Hindlimb muscle (tissue), 1 donor: ENCODE measurements at places on chromosomes 3 and 15. TPM values are rescaled to one million over a fixed set of nuclear protein-coding genes. Genes with fewer than 3 reads are reported as not detected.

OCA2 gene
- polyA plus RNA-seq: 4.5 TPM

GABRB3 gene
- 2.3 TPM for polyA plus RNA-seq

SLC22A14 gene
- polyA plus RNA-seq: 0.23 TPM

RFX7 gene
- 13.7 TPM for polyA plus RNA-seq

ST3GAL6 gene
- polyA plus RNA-seq: 5.7 TPM

WDR93 gene
- polyA plus RNA-seq: 0.14 TPM

GOLGA6B gene
- polyA plus RNA-seq: not detected

DUOXA1 gene
- polyA plus RNA-seq: 0.28 TPM

GRCh38 chr3:188152660-188153436, 1.1 kb upstream of the LPP start:
- DNase-seq: peak; percentile 52

DNA sequence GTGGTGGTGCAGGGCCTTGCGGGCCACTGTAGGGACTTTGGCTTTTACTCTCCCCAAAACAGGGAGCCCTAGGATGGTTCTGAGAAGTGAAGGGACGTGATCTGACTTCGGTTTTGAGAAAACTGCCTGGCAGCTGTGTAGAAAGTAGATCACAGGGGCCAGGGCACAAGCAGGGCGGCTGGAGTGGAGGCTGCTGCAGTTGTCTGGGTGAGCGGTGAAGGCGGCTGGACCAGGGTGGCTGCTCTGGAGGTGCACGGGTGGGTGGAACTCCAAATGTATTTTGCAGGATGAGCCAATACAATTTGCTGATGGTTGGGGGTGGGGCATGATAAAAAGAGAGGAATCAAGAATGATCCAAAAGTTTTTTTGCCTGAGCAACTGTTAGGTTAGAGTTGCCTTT, 29.8 kb upstream of the TRH start:
- no peak for DNase-seq

GRCh38 chr3:84836961-84837360, 121.8 kb upstream of the CADM2 start:
- DNase-seq: no peak

DNA sequence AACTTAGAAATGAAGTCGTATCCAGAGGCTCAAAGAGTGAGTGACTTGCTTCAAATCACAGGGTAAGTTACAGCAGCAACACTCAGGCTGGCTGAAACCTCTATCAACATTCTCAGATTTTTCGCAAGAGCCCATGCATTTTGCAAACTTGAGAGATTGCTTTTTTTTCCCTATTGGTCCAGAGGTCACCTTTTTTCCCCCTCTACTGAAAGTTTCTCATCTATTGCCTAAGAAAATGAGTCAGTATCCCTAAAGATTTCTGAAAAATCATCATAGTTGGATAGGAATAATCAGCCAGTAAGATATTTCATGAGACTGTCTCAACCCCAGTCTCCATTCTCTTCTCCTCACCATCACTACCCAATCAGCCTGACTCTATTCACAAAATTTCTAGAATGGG, 410.6 kb downstream of the FOXP1 start:
- no peak for DNase-seq

DNA sequence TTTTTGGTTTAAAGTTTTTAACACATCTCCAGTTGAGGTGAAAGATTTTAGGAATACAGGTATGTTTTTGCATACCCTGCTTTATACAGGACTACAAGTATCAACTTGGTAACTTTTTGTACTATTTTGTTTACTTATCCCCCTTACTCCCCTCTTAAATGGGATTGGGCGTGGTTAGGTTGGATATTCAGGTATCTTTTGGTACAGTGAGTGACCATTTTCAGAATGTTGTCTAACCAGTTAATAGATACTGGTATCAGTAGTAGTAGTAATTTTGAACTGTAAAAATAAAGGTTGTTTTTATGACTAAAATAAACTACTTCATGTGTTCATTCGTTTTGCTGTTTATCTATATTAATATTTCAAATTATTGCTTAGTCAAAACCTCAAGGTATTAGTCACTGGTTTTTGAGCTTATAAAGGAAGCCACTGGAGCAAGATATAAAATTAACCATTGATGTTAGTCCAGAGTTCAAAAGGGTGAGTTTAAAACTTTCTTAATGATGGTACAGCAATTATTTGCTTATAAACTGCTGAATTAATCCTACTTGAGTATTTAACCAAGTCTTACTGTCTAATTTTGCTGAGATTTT, 3.3 kb downstream of the MME start:
- DNase-seq: no peak

DNA sequence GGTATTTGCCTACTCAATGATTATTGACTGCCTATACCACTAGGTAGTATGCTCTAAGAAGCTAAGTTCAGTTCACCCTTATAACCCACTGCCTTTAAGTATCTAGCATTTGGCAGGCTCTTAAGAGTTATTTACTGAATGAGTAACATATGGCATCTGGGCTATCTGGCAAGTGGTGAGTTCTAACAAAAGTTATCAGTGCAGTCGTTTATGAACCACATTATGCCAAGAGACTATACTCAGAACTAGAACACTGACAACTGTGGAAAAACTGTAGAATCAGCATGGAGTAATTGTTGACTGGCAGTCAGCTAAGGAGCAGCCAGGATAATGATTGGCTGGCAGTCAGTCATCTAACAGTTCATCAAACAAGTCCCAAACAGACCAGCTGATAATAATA, 25.8 kb downstream of the RAF1 start:
- no peak for DNase-seq

- no peak for DNase-seq
Measured at GRCh38 chr3:111690242-111690641, 95.1 kb upstream of the ZBED2 start.

GRCh38 chr15:66097151-66098021, 156.2 kb downstream of the MEGF11 start:
- DNase-seq: no peak

DNA sequence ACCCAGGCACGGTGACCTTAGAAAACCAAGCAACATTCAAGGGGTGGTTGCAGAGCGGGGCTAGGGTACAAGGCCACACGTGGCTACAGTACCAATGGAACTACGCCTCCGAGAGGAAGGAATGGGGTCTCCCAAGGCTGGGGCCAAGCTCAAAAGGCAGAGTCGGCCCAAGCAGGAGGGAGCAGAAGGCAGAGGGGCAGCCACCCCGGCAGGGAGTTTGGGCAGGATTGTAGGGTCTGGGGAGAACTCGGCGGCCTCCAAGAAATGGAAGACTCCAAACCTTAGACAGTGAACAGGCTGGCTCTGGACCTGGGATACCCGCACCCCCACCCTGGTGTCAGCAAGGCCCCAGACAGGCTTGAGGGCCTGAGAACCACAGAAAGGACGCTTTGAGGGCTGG, 28.7 kb downstream of the ATRIP start:
- DNase-seq: no peak

- no peak for DNase-seq
Measured at GRCh38 chr15:39415634-39416033, 165.2 kb upstream of the THBS1 start.

- DNase-seq: no peak
Measured at GRCh38 chr3:146780251-146780650, 175.1 kb upstream of the PLSCR5 start.

- no peak for DNase-seq
Measured at GRCh38 chr15:65083262-65083701, 6.7 kb downstream of the KBTBD13 start.

- no peak for DNase-seq
Measured at GRCh38 chr3:9099702-9100512, 136.6 kb upstream of the RAD18 start.

DNA sequence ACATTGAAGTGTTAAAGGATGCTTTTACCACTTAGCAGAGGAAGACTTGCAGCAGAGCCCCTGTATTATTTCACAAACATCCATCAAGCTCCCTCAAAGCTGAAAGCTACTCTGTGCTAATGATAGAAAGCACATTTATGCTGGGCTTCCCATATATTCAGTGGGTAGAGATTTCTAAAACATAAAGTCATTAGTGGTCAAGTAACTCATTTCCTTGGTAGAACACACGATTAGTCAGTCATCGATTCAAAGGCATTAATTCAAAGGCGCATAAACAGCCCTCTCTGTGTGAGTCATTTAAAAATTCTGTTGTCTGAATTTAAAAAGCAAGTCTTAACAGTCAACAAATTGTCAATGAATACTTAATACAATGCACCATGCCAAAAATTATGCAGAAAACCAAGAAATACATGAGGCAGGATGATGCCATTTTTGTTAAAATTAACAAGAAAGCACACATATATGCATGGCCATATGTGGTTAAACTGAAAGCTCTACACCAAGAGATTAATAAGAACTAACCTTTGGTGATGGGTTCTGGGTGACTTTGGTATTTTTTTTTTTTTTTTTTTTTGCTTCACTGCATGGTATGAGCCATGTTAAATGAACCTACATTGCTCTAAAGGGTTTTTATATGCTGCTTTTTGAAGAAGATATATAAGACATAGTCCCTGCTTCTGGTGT, 61.7 kb downstream of the LDHAL6B start:
- DNase-seq: no peak

DNA sequence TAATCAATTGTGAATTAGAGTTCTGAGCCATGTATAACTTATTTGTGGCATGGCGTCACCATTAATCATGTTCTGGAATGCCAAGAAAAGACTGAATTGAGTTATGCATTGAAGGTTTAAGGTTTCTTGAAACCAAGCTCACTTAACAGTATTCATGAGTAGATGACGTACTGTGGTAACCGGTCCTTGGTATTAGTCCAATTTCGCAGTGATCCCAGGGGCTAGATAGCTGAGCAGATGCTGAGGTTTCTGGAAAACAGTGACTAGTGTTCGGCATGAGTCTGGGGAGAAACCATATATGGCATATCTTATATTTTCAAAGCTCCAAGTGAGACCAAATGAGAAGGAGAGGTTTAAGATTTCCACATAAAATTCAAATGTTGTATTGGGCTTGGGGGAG, 218.3 kb upstream of the LYSMD4 start:
- DNase-seq: peak; percentile 59
